ENCODE measurements at places on chromosomes 16 and 17.
A peak's percentile ranks its signal among the peaks of the same experiment; 100 is the strongest.

GRCh38 chr17:80750263-80750662 lies 205.6 kb downstream of the RPTOR start:
- DNase-seq = no peak

GRCh38 chr17:1882836-1883235 lies 53.0 kb downstream of the RPA1 start:
- no peak for DNase-seq

GRCh38 chr16:22915003-22915402 lies 101.0 kb downstream of the HS3ST2 start:
- no peak for DNase-seq

GRCh38 chr16:7338826-7339225 lies 6.2 kb downstream of the RBFOX1 start:
- DNase-seq = no peak

DNA sequence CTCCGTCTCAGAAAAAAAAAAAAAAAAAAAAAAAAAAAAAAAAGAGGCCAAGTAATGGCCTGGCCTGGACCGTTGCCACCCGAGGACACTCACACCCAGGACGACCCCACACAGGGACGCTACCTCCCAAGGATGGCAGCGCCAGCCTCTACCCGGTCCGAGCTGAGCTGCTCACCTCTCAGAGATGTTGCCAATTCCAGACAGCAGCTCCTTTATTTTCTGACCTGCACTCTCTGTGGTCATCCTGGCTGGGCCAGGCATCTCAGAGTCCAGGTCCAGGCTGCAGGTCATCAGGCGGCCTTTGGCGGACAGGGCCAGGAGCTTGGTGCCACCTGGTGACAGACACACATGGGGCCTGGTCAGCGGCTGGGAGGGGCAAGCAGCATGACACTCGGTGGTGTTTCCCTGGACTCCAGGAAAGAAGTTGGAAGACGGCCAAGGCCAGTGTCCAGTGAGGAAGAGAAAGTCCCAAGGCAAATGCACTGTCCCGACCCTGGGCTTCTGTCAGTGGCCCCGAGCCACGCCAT lies 3.1 kb downstream of the FAAP100 start:
- DNase-seq = no peak

- no peak for DNase-seq
Measured at GRCh38 chr16:84687715-84688114, 12.1 kb upstream of the USP10 start.

- no peak for DNase-seq
Measured at GRCh38 chr17:1379930-1380313, 20.1 kb downstream of the YWHAE start.

GRCh38 chr16:47504599-47504998 lies 43.5 kb downstream of the PHKB start:
- no peak for DNase-seq

DNA sequence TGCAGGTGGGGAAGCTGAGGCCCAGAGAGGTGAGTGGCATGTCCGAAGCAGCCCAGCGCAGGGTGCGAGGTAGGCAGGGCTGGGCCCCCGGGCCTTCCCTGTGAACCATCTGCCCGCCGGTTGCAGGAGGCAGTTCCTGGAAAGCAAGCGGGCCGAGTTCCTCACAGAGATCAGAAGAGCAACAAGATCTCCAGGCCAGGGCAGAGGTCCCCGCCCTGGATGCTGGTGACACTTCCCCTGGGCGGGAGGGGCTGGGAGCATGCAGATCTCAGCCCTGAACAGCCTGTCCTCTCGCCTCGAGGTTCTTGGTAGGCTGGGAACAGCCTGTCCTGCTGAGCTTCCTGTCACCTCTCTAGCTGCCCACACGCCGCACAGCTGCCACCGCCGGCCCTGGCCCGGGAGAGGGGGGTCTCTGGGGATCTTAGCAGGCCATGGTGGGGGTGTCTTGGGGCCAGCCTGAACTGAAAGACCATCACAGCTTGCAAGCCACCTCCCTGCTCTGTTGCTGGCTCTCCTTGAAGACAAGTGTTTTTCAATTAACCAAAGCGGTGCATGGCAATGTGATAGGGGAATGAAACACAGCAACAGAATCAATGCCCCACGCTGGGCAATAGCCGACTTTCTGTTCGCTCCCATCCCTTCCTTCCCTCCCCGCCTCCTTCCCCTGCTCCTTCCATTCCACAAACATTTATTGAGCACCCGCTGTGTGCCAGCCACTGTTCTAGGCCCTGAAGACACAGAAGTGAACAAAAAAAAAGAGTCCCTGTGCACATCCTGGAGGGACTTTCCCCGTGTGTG lies 31.7 kb downstream of the SOCS1 start:
- DNase-seq = peak; percentile 61

- DNase-seq = no peak
Measured at GRCh38 chr17:8739097-8739496, 5.5 kb downstream of the CCDC42 start.

DNA sequence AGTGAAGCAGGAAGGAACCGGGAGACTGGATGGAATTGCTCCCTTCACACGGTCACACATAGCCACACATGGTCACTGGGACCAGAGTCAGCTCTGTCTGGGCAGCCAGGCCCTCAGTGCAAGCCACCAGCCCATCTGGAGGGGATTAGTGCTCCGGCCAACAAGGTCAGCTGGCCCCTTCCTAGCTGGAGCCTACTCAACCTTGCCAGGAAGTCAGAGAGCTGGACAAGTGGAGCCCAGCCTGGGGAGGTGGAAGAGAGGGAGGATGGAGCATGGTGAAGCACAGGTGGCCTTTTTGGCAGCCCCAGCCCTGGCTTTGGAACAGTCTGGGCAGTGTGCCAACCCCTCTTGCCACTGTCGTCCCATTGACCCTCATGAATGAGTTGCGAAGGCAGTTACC lies 3.7 kb upstream of the CACNA1G start:
- DNase-seq = no peak

DNA sequence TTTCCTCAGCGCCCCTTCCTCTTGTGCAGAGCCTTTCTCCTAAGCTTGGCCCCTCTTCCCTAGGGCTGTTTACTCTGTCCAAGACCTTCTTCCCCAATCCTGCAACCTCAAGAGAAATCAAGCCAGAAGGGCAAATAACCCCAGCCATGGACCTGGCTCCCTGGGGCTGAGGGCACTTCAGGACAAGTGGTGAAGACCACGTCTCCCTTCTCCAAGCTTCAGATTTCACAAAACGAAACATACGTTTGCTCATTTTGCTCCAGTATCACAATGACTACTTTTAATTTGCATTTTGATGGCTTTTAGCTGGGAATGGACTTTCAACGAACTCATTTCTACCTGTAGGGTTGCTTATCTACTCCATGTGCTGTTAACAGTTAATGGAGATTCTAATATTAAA lies 139.8 kb upstream of the CACNG5 start:
- no peak for DNase-seq

DNA sequence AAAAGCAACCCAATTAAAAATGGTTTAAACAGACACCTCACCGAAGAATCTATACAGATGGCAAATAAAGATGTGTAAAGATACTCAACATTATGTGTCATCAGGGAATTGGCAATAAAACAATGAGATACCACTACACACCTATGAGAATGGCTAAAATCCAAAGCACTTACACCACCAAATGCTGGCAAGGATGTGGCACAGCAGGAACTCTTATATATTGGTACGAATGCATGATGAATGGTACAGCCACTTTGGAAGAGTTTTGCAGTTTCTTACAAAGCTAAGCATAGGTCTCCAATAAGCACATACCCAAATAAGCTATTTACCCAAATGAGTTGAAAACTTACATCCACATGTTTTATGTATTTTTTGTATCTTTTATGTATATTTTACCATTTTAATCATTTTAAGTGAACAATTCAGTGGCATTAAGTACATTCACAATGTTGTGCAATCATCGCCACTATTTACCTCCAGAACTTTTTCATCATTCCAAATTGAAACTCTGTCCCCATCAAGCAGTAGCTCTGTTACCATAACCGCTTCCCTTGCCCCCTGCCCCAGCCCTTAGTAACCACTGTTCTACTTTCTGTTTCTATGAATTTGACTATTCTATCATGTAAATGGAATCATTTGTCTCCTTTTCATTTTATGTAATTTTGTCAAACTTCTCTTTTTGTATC lies 6.7 kb upstream of the ALDH3A2 start:
- DNase-seq = no peak

- no peak for DNase-seq
Measured at GRCh38 chr16:1895068-1895467, 23.1 kb upstream of the MEIOB start.

GRCh38 chr17:70859829-70860228 lies 690.5 kb downstream of the KCNJ2 start:
- no peak for DNase-seq

- no peak for DNase-seq
Measured at GRCh38 chr16:30040221-30040620, 9.2 kb upstream of the TLCD3B start.

- DNase-seq = no peak
Measured at GRCh38 chr17:52283872-52284271, 125.4 kb upstream of the CA10 start.

DNA sequence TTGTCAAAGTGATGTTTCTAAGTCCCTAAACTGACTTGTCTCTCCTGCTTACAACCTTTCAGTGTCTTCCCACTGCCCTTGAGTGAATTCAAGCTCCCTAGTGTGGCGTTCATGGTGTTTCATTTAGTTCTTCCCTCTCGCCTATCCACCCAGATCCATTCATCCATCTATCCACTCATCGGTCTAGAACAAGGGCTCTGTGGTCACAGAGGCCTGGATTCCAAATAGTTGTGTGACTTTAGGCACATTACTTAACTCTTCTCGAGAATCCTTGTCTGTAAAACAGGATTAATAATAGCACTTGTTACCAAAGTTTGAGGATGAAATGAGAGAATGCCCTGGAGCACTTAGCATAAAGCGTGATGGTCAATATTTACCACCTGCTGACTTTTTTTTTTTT lies 870 bp upstream of the TAC4 start:
- DNase-seq = no peak

DNA sequence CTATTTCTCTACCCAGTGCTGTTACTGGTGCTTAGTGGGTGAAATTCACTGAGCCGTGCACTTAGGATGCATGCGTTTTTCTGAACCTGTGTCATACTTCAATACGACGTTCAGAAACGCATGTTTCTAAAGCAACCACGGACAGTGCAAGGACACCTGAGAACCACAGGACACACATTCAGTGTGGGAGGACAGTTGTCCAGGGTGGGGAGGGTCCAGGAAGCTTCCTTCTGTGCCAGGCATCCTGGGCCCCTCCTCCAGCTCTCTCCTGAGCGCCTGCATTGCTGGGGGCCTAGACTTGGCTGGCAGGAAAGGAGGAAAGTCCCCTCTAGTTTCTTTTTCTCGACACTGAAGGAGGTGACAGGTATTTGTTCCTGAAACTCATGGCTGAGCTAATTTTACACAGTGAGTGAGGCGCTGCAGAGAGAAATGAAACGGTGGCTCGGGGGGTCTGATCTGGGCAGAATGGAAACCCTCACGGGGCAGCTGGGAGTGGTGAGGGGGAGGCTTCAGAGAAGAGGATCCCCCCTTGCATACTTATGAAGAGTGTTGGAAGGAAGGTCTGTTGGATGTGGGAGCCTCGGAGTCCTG lies 89.9 kb downstream of the IRF8 start:
- peak; percentile 5 for DNase-seq

DNA sequence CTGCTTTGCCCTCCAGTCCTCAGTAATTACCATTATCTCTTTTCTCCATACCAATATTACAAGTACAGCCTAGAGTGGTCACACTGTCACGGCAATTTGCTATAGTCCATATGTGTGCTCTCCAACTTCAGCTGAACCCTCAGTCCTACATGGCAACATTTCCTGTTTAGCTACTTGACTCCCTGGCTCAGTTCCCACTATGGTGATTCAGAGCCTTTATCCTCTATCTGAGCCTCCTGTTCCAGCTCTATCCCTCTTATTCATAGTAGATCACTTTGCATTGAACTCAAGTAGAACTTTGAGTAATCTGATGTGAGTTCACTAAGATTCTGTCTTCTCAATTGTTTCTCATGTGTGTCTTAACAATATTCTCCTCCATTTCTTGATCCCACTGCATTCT lies 43.7 kb upstream of the GOSR1 start:
- no peak for DNase-seq

DNA sequence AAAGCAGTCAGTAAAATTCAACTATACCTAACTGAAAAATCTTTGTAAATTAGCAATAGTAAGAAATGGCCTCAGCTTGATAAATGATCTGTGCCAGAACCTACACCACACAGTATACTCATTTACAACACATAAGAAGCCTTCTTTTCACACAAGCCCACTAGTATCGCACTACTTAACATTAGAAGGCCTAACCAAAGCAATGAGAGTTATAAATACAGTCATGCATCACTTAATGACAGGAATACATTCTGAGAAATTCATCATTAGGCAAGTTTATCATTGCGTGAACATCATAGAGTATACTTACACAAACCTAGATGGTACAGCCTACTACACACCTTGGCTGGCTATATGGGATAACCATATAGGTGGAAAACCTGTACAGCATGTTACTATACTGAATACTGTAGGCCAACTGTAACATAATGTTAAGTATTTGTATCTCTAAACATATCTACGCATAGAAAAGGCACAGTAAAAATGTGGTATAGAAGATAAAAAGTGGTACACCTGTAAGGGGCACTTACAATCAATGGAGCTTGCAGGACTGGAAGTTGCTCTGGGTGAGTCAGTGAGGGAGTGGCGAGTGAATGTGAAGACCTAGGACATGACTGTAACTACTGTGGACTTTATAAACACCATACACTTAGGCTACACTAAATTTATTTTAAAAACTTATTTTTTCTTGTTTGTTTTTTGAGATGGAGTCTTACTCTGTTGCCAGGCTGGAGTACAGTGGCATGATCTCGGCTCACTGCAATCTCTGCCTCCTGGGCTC lies 126.5 kb upstream of the CORO6 start:
- DNase-seq = no peak

GRCh38 chr16:3035289-3035971 lies 1.3 kb downstream of the BICDL2 start:
- no peak for DNase-seq

DNA sequence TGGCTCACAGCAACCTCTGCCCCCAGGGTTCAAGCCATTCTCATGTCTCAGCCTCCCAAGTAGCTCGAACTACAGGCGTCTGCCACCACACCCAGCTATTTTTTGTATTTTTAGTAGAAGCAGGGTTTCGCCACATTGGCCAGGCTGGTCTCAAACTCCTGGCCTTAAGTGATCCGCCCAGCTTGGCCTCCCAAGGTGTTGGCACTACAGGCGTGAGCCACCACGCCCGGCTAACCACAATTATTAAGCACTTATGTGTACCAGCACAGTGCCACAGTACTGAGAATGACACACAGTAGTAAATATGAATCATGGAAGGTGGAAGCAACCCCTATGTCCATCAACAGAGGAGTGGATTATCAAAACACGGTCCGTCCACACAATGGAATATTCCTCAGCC lies 49.8 kb downstream of the COTL1 start:
- DNase-seq = no peak

- DNase-seq = no peak
Measured at GRCh38 chr16:84607694-84608093, 10.2 kb downstream of the COTL1 start.

DNA sequence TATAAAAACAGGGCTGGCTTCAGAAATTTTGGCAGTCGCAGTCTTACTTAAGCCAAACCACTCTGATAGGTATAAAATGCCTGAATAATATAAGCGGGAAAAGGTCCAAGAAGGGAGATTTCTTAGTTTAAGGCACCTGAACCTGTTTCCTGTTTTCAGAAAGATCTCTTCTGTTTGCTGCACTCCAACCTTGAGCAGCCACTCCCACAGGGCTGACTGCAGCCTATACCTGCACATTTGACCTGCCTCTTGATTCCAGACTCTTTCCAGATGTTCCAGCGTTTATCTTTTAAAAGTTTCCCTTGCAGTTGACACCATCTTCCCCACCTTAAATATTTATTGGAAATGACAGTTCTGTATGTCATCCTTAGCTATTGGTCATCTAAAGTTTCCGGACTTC lies 132.2 kb downstream of the SKAP1 start:
- DNase-seq = peak; percentile 33

Data from left colon (tissue), 2 donors.